Renal cortical epithelial cell (primary cell): ENCODE measurements at places on chromosomes 7 and 10. TPM values are rescaled to one million over a fixed set of nuclear protein-coding genes. Genes with fewer than 3 reads are reported as not detected.

DNA sequence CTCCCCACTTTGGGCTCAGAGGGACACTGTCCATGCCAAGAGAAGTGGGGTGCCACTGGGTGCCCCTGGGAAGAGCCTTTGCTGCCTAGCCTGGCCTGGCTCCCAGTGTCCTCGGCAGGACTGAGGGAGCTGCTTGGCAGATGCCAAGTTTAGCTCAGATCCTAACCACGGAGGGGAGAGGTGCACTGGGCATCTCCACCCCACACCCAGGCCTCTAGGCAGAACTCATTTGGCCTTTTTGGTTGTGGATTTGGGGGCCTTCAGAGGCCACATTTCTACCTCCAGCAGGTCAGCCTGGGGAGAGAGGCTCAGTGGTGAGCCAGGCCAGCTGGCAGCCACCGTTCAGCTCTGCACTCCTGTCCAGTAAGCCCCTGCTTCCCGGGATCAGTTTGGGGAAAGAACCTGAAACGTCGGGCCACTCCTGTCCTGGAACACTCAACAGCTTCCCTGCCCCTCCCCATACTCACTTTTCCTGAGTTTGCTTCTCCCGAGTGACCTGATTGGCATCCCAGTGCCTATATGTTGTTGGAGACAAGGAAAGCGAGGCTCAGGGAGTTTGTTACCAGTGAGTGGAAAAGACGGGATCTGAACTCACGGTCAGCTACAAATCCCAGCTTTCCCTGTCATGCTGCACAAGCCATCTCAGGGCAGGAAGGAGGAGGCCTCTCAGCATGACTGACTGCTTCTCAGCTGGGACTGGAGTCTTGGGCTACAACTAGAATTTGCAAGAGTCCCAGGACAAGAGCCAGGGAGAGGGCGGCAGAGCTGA lies 11.2 kb upstream of the CXCL12 start:
- DNase-seq, result no peak

DNA sequence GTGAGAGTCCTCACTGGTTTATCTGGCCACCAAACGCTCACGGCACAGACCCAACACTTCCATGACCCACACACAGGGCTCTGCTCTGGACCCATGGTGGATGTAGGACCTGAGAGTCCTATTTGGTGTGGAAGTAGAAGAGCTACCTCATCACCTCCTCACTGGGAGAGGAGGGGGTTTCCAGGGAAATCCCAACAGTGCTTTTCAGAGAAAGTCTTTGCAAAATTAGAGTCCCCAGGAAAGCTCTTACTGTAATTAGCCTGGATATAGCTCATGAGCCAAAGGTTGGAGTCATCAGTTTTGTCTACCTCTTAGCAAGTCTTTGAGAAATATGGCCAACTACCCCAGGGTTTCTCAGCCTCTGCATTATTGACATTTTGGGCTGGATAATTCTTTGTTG lies 34.7 kb upstream of the TARP start:
- no peak for DNase-seq

GRCh38 chr10:92574548-92575261 lies 812 bp upstream of the IDE start:
- DNase-seq, result peak; percentile 53

- no peak for DNase-seq
Measured at GRCh38 chr10:4046030-4046429, 261.0 kb upstream of the KLF6 start.

DNA sequence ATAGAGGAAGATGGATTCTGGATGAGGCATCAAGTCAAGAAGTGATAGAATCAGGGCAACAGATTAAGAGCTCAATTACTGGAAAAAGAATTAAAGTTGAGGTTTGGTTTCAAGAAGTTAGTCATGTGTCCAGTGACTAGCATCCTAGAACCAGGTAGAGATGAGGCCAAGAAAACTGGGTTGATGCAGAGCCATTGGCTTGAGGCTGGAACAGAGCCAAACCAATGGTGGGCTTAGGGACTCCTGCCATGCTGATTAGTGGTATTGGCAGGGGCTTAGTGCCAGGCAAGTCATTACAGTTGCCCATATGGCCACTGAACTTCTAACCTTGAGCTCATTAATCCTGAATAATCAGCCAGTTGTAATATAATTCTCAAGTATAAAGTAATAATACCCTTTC lies 18.5 kb downstream of the ZNF277 start:
- no peak for DNase-seq

DNA sequence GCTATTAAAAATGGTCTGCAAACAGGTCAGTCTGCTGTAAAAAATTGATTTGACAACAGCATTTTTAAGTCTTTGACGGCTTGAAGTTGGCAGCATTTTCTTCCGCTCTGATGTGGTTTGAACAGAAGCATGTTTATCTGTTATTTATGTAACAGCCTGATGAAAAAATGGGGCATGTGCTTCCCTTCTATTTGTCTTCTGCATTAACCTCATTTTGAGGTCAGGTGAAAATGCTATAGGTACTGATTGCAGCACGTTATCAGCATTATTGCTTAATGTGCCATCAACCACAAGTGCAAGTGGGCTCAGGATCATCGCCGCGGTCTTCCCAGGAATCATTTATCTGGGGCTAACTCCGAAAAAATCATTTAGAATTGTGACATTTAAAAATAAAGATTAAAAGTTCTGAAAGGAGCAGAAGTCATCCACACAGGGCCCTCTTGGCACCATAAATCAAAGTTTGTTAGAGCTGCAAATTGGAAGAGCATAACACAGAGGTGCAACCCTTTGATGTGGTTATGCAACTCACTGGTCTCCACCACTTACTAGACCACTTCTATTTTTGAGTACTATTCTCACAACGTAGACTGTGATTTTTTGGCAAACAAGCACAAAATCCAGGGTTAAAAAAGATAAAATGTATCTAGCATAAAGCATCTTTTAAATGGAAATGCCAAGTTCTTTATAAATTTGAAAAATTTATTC lies 307.7 kb downstream of the MDFIC start:
- DNase-seq, result peak; percentile 71

DNA sequence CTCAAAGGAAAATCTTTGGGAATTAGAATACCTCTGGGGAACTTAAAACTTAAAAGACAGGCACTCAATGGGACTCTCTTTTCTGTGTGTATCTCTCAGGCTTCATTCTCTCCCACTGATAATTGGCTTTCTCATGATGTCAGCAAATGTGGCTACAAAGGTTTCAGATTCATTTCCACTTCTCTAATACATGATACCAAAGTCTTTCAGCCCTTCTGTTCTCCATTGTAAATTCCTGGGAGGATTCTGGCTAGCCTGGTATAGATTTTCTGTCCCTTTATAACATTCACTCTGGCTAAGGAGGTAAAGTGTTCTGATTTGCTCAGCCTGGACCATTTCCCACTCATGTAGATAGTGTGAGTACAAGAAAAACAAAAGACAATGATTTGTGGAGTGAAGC lies 606.2 kb downstream of the PCDH15 start:
- DNase-seq, result no peak

GRCh38 chr10:132566892-132567291 lies 29.3 kb downstream of the INPP5A start:
- no peak for DNase-seq

DNA sequence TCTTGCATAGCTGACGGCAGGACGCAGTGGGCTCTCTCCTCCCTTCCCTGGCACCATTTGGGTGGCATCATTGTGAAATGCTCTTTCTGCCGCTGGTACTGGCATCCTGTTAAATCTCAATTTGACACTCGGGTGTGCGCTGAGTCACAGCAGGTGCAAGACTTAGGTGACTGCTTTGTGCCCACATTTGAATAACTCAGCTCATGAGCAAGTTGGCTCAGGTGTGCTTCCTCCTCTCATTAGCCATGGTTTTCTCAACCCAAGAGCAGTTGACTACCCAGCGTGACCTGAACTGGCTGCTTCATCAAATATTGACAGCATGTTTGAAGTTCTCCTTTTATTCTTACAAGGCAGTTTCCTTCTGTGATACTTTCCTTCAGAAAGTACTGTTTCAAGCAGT lies 24.6 kb upstream of the NFE2L3 start:
- DNase-seq, result peak; percentile 4

- no peak for DNase-seq
Measured at GRCh38 chr7:96655956-96656355, 53.7 kb downstream of the SEM1 start.

- peak; percentile 32 for DNase-seq
Measured at GRCh38 chr10:14476641-14477407, 146.1 kb upstream of the FRMD4A start.

GRCh38 chr7:38656968-38657367 lies 25.8 kb upstream of the AMPH start:
- no peak for DNase-seq

GRCh38 chr10:12897278-12897677 lies 104.2 kb downstream of the CCDC3 start:
- DNase-seq, result no peak

LIPF gene
- not detected in 2 replicates for total RNA-seq

COX15 gene
- total RNA-seq, result 35.6 and 44.6 TPM in 2 replicates

TMEM72 gene
- total RNA-seq, result 0.15 TPM in 1 of 2 replicates, not detected in the other

PPP1R3C gene
- 5.7 and 39.4 TPM in 2 replicates for total RNA-seq

ACTR3C gene
- total RNA-seq, result 40.1 and 81.8 TPM in 2 replicates
